ENCODE measurements at places on chromosomes 2 and 18. TPM values are rescaled to one million over a fixed set of nuclear protein-coding genes. Genes with fewer than 3 reads are reported as not detected.
A peak's percentile ranks its signal among the peaks of the same experiment; 100 is the strongest.

Gene CROCC2
- not detected for total RNA-seq

- H3K27me3 ChIP-seq, result peaks cover 2% of the 10 kb centered on the region
- H3K4me3 ChIP-seq, result no peak overlapping the region
- no peak overlapping the region for H3K27ac ChIP-seq
- no peaks in the 10 kb centered on the region for H3K4me1 ChIP-seq
- no peak for DNase-seq
- H3K36me3 ChIP-seq, result no peaks in the 10 kb centered on the region
These were observed 105.0 kb downstream of the NEDD4L start for GRCh38 chr18:58148954-58149471.

DNA sequence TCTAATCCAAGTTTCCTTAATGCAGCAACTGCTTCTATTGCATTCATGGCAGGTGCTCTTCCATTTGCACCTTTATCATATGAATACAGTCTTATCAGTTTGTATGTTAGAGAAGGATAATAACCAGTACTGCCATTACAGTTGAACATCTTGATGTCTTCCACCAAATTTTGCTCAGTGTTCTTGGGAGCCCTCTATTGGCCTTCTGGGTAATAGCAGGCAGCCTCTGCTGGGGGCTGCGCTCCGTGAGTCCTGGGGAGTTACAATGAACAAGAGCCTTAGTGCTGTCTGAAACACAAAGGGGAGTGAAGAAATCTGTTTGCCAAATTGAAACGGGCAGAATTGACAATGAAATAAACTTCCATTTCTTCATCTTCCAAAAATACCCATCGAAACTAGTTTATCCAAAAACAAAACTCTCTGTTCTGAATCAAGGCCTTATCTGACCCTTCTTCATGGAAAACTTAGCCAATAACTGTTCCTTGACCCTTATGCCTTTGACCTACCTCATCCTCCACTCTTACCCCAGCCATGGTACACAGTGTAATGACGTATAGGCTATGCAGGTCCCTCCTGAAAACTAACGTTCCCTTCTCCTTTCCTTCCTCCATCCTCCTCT, 79.9 kb downstream of the ALK start:
- no peak overlapping the region for H3K4me3 ChIP-seq
- DNase-seq, result peak; percentile 23
- no peaks in the 10 kb centered on the region for H3K4me1 ChIP-seq
- no peaks in the 10 kb centered on the region for H3K36me3 ChIP-seq
- no peak overlapping the region for H3K27ac ChIP-seq
- peaks cover 8% of the 10 kb centered on the region for H3K27me3 ChIP-seq

DNA sequence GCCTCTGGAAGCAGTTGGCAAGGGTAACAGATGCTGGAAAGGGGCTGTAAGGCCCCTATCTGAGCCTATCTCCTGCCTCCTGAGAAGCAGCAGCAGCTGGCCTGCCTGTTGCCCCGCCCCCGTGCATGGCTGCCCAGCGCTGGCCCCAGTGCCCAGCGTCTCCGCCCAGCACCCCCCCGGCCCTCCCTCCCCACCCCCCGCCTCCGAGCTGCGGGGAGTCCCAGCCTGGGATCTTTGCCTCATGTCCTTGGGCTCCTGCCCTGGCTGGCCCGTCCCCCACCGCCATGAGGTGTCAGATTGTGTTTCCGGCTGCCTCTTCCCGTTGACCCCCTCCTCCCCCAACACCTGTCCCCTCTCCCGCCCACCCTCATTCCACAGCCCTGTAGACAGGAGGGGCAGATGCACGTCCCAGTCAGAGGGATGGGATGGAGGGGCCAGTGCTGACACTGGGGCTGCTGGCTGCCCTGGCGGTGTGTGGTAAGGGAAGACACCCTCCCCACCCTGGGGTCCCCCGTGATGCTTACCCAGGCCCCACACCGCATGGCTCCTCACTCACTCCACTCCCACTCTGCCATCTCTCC, at the start of gene CHRND:
TSS of gene CHRND (plus strand) at position 370 of the 581 bp plus-strand sequence. CDS start at position 426, 56 bp downstream.
- no peaks in the 10 kb centered on the region for H3K36me3 ChIP-seq
- H3K4me1 ChIP-seq, result peaks cover 22% of the 10 kb centered on the region
- no peak within 1 kb of the TSS for H3K27ac ChIP-seq
- H3K27me3 ChIP-seq, result peaks cover 37% of the 10 kb centered on the region

GRCh38 chr2:212245880-212246279, 292.7 kb downstream of the ERBB4 start:
- no peaks in the 10 kb centered on the region for H3K27me3 ChIP-seq
- H3K4me1 ChIP-seq, result no peaks in the 10 kb centered on the region
- no peak overlapping the region for H3K4me3 ChIP-seq
- no peak for DNase-seq
- H3K36me3 ChIP-seq, result no peaks in the 10 kb centered on the region

DNA sequence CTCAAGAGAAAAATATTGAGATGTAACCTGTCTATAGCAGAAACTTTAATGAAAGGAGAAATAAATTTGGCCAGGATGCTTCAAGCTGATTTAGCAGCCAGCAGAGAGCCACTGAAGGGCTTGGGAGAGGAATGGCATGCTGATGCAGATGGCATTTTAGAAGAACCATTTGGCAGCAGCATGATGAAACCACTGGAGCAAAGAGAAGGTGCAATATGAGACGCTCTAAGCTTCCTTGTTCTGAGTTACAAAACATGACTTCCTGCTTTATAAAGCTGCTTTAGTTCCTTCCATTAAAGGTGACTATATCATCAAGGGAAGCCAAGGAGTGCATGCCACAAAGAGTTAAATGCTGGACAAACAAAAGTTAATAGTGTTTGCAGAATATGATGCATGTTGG, 189.7 kb downstream of the PID1 start:
- H3K27ac ChIP-seq, result no peak overlapping the region
- H3K4me3 ChIP-seq, result no peak overlapping the region
- no peaks in the 10 kb centered on the region for H3K4me1 ChIP-seq
- H3K36me3 ChIP-seq, result no peaks in the 10 kb centered on the region
- DNase-seq, result no peak
- no peaks in the 10 kb centered on the region for H3K27me3 ChIP-seq

DNA sequence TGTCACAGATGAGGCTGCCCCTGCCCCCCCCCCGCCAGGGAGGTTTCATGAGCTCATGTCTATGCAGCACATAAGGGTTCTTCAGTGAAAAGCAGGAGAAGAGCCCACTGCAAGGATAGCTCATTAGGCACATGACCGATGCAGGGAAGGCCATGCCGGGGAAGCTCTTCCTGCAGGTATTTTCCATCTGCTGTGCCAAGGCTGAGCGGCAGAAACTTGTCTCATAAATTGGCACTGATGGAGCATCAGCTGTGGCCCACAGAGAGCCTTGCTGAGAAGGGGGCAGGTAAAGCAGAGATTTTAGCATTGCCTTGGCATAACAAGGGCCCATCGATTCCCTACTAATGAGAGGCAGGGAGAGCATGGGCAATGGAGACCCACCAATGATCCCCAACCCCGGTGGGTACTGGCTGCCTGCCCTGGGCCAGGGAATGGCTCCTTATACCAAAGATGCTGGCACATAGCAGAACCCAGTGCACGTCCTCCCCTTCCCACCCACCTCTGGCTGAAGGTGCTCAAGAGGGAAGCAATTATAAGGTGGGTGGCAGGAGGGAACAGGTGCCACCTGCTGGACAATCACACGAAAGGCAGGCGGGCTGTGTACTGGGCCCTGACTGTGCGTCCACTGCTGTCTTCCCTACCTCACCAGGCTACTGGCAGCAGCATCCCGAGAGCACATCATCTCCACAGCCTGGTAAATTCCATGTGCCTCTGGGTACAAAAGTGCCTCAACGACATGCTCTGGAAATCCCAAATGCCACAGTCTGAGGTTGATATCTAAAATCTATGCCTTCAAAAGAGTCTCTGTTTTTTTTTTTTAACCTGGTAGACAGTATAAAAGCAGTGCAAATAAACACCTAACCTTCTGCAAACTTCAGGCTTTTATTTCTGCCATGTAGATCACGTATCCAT, 41.4 kb downstream of the STEAP3 start:
- H3K4me3 ChIP-seq, result no peak overlapping the region
- H3K27me3 ChIP-seq, result peaks cover 16% of the 10 kb centered on the region
- H3K27ac ChIP-seq, result no peak overlapping the region
- no peaks in the 10 kb centered on the region for H3K4me1 ChIP-seq
- DNase-seq, result peak; percentile 32

Gene MYL1
- total RNA-seq, result not detected

- no peaks in the 10 kb centered on the region for H3K36me3 ChIP-seq
- DNase-seq, result no peak
- no peaks in the 10 kb centered on the region for H3K27me3 ChIP-seq
- H3K4me1 ChIP-seq, result no peaks in the 10 kb centered on the region
- no peak overlapping the region for H3K4me3 ChIP-seq
These were observed 108.5 kb downstream of the WDSUB1 start for GRCh38 chr2:159177957-159178356.

Gene TANC1
- total RNA-seq, result 0.48 TPM

Gene MALT1
- 43.0 TPM for total RNA-seq

DNA sequence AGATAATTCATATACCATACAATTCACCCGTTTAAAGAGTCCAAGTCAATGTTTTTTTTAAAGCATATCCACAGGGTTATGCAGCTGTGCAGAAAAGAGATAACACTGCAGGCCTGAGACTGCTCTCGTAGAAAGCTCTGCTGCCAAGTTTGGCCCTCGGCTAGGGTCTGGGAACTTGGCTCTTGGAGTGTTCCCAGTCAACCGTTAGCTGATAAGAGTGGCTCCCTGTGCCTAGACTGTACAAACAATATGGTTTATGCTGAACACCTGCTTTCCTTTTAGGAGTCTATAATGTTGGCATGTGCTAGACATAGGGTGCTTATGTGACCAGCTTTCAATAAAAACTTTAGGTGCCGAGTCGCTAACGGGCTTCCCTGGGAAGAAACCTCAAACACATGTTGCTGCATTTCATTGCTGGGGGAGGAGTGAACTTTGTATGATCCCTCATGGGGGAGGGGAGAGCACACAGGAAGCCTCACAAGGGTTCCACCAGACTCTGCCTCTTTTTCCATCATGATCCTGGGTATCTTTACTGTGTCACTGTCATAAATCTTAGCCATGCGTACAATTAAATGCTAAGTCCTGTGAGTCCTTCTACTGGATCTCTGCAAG, 34.7 kb downstream of the RFX8 start:
- H3K27ac ChIP-seq, result no peak overlapping the region
- no peak overlapping the region for H3K4me3 ChIP-seq
- DNase-seq, result no peak
- H3K4me1 ChIP-seq, result peaks cover 15% of the 10 kb centered on the region
- H3K36me3 ChIP-seq, result peaks cover 10% of the 10 kb centered on the region
- no peaks in the 10 kb centered on the region for H3K27me3 ChIP-seq

DNA sequence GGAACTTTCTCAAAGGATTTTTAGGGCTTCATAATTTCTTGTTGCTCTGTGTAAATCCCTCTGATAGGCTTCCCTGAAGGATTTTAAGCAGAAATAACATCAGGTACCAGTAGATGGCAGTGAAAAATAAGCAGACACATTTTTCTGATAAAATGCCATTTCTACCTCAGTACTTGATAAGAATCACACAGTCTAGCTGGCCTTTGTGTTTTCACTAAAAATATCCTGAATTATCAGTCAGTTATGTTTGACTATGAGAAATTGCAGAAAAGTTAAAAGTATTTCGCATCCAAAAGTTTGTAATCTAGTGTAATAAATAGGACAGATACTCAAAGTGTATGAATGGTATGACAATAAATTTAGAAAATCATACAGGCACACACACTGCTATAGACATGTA, 68.7 kb downstream of the DNAJC10 start:
- no peaks in the 10 kb centered on the region for H3K4me1 ChIP-seq
- no peak overlapping the region for H3K4me3 ChIP-seq
- no peak for DNase-seq
- H3K36me3 ChIP-seq, result peaks cover 4% of the 10 kb centered on the region

DNA sequence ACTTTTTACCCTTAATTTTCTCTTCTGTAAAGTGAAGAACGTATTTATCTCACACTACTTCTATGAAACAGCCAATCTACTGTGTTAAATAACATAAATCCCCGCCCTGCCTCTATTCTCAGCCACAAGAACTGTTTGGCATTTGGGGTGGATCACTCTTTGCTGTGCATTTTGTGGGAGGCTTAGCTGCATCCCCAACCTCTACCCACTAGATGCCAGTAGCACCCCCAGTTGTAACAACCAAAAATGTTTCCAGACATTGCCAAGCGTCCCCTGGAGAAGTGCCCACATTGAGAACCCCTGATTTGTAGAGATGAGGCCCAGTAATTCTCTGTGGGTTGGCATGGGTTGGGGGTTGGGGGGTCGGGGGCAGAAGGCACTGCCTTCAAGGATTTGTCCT, 94.7 kb upstream of the BOD1L2 start:
- H3K27ac ChIP-seq, result no peak overlapping the region
- H3K4me3 ChIP-seq, result no peak overlapping the region
- no peak for DNase-seq
- peaks cover 6% of the 10 kb centered on the region for H3K27me3 ChIP-seq
- H3K36me3 ChIP-seq, result no peaks in the 10 kb centered on the region
- H3K4me1 ChIP-seq, result no peaks in the 10 kb centered on the region

Gene KHK
- total RNA-seq, result 6.6 TPM

DNA sequence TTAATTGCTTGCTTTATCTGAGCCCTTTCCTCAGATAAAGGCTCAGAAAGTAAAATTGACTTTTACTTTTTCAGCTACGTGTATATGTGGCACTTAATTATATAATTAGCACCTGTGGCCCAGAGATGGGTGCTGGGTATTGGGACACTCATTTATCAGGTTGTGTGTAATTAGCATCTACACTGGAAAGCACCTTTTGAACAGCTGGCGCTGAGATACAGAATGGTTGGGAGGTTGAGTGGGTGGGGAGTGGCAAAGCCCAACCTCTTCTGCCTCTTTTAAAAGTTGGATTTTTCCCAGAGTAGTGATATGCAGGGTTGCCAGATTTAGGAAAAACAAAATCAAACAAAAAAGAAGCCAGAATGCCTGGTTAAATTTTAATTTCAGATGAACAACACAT, 23.9 kb downstream of the SPTBN1 start:
- H3K36me3 ChIP-seq, result no peaks in the 10 kb centered on the region
- H3K4me3 ChIP-seq, result no peak overlapping the region
- peaks cover 5% of the 10 kb centered on the region for H3K27me3 ChIP-seq
- no peak overlapping the region for H3K27ac ChIP-seq
- DNase-seq, result no peak

GRCh38 chr2:230697676-230698075, 15.0 kb upstream of the CAB39 start:
- DNase-seq, result no peak
- H3K27ac ChIP-seq, result no peak overlapping the region
- peaks cover 4% of the 10 kb centered on the region for H3K27me3 ChIP-seq
- H3K36me3 ChIP-seq, result peaks cover 12% of the 10 kb centered on the region
- H3K4me3 ChIP-seq, result no peak overlapping the region

Gene CBLN2
- total RNA-seq, result not detected

DNA sequence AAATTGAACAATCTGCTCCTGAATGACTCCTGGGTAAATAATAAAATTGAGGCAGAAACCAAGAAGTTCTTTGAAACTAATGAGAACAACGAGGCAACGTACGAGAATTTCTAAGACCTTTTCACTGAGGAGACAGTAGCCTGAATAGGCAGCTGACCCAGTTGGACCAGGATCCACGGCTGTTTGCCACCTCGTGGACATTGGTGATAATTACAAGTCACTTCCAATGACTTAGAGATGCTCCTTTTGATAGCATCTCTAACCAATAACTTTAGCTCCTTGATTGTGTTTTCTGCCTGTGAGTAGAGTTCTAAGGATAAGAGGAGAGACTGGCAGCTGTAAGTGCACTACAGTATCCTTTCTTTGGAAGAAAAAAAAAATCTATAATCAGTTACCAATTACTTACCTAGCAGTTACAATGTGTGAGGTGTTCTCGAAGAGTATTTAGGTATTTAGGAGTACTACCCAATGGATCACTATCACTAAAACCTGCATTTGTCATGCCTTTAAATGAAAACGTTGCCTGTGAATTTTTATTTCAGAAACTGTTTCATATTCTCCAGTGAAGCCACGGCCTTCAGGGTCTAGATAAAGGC, 31.3 kb upstream of the CNTNAP5 start:
- no peaks in the 10 kb centered on the region for H3K36me3 ChIP-seq
- no peak overlapping the region for H3K27ac ChIP-seq
- no peaks in the 10 kb centered on the region for H3K4me1 ChIP-seq
- no peak overlapping the region for H3K4me3 ChIP-seq

Measured in activated CD4-positive, alpha-beta memory T cell treated with anti-CD3 and anti-CD28 coated beads, Interleukin-2, amount 10 ng/mL, durations not matched to agents 7 days and 5 days (primary cell).